ENCODE measurements at places on chromosomes 5 and 9.

GRCh38 chr9:126927419-126927818 is 12.8 kb downstream of the RALGPS1 start:
- DNase-seq: no peak

- no peak for DNase-seq
Measured at GRCh38 chr5:125719681-125720347, 703.4 kb upstream of the GRAMD2B start.

DNA sequence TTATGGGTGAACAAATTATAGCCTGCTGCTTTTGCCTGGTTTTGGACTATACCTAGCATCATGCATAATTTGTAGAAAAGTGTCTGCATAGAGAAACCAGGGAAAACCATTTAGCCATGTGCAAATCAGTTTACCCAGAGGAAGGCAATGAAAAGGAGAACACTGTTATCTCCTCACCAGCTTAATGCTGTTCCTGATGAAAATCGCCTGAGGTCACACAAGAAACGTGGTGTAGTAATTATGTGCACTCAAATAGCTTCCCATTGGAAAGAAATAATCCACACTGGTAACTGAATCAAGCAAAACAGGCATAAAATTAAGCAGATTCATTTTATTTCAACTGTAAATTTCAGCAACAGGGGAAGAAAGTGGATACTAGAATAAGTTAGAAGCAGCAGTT is 51.7 kb upstream of the FAM240B start:
- no peak for DNase-seq

DNA sequence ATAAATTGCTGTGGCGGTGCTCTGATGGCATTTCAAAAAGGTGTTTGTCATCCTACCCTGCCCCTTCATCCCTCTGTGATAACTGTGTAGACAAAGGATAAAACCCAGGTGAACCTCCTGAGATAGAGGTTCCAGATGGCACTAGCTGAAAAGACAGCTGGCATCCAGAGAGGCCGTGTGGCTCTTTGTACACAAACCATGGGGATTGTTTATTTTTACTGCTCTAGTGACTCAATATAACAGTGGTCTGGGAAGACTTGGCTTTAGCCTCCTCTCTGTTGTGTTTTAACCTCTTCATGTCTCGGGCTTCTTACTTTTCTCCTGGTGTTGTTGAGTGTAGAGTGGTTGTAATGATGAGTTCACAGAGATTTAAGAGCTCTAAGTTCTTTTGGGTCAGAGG is 48.8 kb downstream of the SH3GL2 start:
- no peak for DNase-seq

DNA sequence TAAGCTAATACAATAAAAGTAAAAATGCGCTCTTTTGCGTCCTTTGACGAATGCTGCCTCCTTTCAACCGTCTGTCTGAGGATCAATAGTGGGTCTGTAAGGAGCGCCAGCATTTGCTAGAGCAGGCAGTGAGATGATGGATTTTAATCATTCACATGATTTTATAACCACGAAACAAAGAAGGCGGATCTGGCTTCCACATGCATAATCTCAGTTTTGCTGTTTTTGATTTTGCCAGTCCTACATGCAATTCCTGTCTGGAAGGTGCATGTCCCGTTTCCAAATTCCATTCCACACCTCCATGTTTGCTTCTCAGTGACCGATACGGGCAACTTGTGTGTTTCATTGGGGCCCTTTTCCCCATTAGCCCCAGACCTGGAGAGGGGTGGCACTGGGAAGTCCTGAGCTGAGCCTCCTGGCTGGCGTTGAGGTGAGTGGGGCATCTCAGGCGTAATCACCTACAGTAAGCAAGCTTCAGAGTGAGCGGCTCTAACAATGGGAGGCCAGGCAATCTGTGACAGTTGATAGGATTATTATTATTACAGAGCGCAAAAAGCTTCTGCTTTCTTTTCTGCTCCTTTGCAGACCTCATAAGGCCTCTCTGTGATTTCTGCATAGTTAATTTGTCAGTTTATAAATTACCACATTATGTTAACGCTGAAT is 405.4 kb downstream of the ZSWIM6 start:
- no peak for DNase-seq

GRCh38 chr5:78541086-78541654 is 107.4 kb downstream of the LHFPL2 start:
- no peak for DNase-seq

Measured in stimulated activated CD4-positive, alpha-beta T cell treated with anti-CD3 and anti-CD28 coated beads, Interleukin-1b, Interleukin-23, amount 100 ng/mL, for 24 hours (primary cell).